Naive B cell (primary cell): ENCODE measurements at places on chromosomes 7 and 10. TPM values are rescaled to one million over a fixed set of nuclear protein-coding genes. Genes with fewer than 3 reads are reported as not detected.

Gene PPP1R17
- polyA plus RNA-seq = not detected

Gene CAV2
- polyA plus RNA-seq = not detected

Gene PARD3
- polyA plus RNA-seq = 0.16 TPM

Gene MACC1
- polyA plus RNA-seq = 0.50 TPM

Gene SP8
- polyA plus RNA-seq = not detected

Gene TFR2
- not detected for polyA plus RNA-seq

Gene CDC14C
- polyA plus RNA-seq = not detected

Gene SLC18A2
- not detected for polyA plus RNA-seq

Gene LEP
- not detected for polyA plus RNA-seq

Gene NEURL1
- 0.24 TPM for polyA plus RNA-seq

Gene HABP2
- not detected for polyA plus RNA-seq

Gene NPC1L1
- not detected for polyA plus RNA-seq
